GM12878 (cell line): ENCODE measurements at places on chromosomes 1 and 21. TPM values are rescaled to one million over a fixed set of nuclear protein-coding genes. Genes with fewer than 3 reads are reported as not detected.
A peak's percentile ranks its signal among the peaks of the same experiment; 100 is the strongest.

GRCh38 chr1:9449110-9449627, 90.1 kb upstream of the SLC25A33 start:
- DNase-seq, result no peak

Gene MAP3K21
- 0.21 TPM in 2 replicates for total RNA-seq

- peak; percentile 67 for DNase-seq
These were observed at the start of gene BOLA1 for GRCh38 chr1:149899460-149900284. TSS of gene BOLA1 (plus strand) at chr1:149899568. CDS start at chr1:149900060, 492 bp downstream.

DNA sequence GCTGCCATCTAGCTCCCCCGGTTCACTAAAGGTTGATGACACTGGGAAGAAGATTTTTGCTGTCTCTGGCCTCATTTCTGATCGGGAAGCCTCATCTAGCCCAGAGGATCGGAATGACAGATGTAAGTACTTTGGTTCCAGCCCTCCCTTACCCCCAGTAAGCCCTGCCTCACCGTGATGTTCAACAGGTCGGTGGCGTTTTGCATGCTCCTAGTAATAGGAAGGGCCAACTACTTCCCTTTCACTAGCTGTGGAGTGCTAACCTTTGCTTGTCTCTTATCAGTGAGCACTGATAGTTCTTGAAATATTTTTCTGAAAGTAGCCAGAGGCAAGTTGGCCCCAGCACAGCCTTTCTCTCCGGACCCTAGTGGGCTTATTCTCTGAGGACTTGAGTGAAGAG, 7.5 kb downstream of the RNF220 start:
- no peak for DNase-seq

Gene RGS8
- total RNA-seq, result 0.31 and 0.35 TPM in 2 replicates

- DNase-seq, result no peak
These were observed 1206.0 kb upstream of the TMPRSS15 start for GRCh38 chr21:19609611-19610010.
